MG63 (cell line): ENCODE measurements at places on chromosomes 6 and 20.

DNA sequence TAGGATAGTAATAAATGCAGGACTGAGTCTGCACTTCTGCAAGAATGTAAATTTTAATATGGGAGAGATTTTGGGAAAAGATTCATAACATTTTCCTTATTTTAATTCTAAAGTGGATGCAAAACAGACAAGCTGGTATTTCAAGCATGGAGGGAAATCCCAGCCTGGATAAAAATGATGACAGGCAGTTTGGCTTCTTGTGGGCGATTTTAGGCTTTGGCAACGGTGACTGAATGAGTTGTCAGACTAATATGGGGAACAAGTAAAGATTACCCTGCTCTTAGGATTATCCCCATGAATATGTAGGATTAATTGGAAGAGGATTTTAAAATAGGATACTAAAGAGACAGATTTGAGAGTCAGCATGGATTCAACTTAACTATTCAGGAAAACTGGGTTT is 21.0 kb downstream of the OGFRL1 start:
- DNase-seq: peak; percentile 23

DNA sequence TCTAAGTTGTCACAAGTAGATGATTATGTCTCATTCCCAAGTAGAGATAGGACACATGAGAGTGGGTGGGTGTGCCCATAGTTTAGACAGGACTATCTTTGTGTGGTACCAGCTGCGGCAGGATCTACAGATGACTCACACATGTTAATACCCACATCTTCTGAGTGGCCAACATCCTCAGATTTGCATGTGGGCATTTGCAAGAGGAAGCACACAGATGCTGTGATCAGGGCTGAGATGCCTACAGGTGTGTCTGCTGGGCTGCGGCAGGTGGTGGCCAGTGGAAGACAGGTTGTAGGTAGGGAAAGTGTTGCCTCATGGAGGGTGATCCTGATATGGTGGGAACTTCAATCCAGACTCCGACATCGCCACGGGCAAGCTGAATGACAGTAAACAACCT is 50.8 kb downstream of the UTRN start:
- no peak for DNase-seq

- DNase-seq: no peak
Measured at GRCh38 chr6:35223396-35223795, 9.6 kb downstream of the SCUBE3 start.

DNA sequence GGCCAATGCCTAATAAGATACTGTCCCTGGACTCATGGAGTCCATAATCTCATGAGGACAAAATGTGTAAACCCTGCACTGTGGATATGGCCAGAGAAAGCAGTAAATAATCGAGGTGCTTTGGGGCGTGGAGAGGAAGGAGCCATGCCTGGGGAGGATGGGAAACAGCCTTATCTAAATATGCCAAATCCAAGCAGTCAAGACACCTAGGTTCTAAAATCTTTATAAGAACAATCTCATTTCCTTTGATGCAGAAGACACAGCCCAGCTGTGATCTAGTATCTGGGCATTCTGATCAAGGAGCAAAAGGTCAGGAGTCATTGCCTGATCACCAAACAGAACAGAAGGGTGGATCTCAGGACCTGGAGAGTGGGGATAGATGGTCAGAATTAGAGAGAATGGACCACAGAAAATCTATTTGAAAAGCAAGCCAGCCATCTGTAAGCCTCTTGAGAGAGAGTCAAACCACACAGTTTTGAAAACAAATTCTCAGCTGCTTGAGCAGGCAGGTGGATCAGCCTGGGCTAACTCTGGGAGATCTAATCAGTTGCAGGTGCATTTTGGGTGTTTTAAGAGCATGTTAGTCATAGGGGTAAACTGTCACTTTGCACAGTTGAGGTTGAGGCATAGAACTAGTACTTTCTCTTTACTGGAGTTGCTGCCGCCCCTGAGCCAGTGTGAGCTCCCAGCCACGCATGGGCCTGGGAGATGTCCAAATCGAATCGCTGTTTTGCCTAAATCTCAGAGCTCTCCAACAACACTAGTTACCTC is 130.8 kb upstream of the TNFAIP3 start:
- no peak for DNase-seq

DNA sequence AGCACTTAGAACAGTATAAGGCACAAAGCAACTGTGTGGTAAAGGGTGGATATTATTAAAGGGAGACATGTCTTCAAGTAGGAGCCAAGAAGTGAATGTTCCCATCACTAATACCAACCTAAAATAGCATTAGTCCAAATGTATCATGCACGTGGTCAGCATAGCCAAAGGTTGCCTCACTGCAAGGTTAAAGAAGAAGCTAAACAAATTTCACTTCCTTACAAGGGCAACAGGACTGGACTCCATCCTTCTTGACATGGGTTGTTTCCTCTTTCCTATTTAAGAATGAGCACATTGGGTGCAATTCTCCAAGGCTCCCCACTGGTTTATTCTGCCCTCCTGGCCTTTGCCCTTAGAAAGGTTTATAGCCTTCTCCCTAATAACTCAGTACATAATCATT is 186.7 kb downstream of the PHACTR1 start:
- no peak for DNase-seq

DNA sequence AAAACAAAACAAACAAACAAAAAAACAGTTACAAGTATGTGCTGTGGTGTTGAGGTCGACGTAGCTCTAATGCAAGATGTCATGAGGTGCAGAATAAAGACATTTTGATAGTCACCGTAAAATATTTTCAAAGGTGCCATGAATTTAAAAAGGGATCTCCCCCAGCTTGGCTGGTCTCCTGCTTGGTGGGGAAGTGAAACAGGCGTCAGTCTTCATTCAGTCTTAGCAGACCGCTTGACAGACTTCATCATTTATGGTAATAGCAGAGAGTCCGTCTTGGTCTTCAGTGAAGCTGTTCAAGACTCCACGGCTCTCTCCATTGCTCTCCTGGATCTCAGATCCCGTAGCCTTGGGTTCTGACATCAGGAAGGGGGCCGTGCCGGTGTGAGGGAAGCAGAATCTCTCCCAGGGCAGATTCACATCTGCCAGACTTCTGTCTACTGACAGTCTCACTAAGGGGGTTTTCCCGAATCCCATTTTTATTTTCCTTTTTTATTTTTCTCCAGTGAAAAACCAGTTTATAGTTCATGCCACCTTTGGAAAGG is 1.6 kb downstream of the SLC24A3 start:
- DNase-seq: no peak

DNA sequence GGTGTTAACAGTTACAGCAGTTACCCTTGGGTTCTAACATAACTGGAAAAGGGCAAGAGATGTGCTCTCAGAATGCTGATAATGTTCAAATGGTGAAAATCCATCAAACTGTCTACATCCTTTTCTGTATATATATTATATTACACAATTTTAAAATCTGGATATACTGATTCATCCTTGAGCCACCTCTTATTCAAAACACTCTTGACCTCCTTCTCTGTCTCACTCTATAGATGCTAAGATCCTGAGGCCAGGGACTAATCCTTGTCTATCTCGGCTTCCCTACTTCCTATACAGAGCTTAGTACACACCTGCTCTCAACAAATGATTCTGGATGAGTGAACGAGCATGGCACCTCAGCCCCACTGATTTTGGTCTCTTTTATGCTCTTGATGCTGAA is 47.3 kb downstream of the HIVEP2 start:
- no peak for DNase-seq

DNA sequence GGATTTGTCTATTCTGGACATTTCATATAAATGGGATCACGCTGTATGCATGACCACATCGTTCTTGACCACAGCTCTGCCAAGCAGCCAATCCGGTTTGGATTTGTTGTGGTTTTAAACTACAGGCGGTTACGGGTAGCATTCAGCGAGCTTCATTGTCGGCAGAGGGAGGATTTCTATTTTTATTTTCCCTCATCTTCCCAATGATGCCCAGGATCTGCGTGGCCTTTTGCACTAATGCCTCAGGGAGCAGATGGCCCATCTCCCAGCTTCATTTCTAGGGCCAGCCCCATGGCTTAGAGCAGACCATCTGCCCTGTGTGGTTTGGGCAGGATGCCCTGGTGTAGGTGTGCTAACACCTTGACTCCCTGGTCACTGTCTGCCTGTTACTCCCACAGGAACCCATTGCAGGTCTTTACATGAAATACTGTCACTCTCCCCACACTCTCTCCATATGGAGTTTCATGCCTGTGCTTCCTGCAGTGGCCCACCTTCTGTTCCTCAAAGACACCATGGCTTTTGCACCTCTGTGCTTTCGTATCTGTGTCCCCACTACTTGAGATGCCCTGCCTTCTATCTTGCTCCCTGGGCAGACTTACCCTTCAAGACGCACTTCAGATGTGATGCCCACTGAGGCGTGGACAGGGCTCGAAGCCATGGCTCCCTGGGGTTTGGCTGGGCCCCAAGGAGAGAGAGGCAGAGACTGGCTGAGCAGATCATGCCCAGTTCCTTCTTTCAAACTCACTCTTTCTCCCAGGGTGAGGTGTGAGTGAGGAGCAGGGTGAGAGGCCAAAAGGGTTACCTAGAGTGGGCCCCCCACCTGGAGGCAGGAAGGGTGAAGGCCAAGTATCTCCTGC is 26.0 kb downstream of the SDCBP2 start:
- DNase-seq: no peak
